NCI-H187 treated with DMSO at 0.1 percent for 48 hours (cell line): ENCODE measurements at places on chromosomes 5 and 9.
A peak's percentile ranks its signal among the peaks of the same experiment; 100 is the strongest.

- DNase-seq = no peak
These were observed 145.4 kb upstream of the NREP start for GRCh38 chr5:111902436-111902835.

DNA sequence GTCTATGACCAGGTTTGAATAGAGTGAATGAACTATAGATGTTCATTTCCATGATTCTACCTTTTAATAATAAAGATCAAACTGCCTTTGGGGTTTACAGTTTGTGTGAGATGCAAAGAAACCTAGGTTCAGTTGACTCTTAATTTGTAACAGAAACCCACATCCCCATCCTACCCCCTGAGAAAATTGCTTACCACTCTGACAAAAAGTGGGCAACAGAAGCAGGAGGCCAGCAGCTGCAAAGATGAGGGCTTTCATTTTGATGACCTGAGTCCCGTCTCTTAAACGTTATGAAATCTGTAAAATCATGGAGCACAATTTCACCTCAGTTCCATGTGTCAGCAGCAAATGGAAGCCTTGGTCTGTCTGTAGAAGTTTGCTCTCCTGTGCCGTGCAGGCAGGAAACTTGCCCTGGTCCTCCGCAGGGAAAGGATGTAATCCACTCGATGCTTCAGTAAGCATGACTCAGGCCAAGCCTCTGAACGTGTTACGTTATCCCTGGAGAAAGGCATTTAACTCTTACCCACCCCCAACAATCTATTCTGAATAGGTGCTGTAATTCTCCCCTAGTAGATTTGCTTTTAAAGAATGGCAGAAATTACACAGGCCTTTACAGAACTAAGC, at the start of gene F2RL2:
F2RL2 (minus strand) TSS at position 431 of the 624 bp plus-strand sequence; CDS start at position 258, 173 bp downstream.
- DNase-seq = no peak

DNA sequence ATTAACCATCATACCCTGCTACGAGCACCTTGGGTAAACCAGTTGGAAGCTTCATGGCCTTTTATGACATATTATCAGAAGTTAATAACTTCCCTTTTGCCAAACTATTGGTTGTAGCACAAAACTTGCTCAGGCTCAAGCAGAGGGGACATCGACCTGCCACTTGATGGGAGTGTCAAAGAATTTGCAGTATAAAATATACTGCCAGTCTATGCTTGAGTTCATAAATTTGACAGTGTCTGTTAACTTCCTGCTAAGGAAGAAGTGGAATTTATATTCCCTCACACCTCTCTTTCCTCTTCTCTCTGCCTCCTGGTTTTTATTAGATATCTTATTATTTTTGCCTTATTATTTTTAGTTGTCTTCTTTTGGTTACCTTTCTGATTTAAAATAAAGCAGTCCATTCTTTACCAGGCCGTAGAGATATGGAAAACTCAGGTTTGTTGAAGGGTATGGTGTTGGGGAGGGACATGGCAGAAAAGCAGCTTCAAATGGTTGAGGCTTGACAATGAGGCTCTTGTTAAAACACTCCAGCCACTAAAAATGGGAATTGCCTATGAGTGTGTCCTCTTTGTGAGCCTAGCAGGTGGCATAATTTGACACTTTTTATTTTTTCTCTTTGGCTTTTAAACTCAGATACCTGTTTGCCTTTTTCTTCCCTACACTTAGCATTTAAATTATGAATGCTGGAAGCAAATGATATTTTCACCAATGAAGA, 298.0 kb downstream of the DOCK8 start:
- DNase-seq = peak; percentile 69

DNA sequence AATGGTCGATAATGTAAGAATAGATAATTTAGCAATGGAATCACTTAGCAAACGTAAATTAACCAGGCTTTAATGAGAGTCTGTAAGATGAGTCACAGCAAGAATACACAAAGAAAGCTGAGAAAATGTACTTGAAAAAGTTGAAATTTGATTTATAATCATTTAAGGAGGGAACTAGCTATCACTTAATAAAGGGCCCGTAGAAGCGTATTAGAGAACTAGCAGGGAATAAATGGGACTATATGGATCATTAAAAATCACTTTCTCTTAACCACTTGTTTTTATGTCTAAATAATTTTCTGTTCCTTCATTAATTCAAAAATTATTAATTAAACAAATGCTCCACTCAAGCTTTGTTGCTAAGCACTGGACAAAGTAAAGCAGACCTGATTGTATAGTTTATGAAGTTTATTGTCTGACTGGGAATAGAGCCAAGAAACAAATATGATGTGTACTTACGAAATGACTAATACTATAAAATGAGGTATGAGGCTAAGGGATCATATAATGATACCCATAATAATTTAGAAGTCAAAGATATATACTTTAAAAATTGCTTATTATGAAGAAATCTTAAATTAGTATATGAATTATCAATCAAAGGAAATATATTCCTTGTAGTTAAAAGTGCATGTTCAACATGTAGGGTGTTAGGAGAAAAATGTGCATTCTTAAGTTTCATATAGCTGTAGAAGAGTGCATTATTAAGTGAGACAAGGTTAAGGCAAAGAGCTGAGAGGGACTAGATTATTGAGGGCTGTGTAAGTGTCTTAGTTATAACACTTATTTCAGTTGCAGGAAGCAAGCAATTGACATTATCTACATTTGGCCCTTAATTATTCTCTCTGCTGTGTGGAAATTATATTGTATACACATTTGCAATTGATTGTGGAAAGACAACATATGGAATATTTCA, 196.8 kb downstream of the PRDM9 start:
- DNase-seq = no peak

DNA sequence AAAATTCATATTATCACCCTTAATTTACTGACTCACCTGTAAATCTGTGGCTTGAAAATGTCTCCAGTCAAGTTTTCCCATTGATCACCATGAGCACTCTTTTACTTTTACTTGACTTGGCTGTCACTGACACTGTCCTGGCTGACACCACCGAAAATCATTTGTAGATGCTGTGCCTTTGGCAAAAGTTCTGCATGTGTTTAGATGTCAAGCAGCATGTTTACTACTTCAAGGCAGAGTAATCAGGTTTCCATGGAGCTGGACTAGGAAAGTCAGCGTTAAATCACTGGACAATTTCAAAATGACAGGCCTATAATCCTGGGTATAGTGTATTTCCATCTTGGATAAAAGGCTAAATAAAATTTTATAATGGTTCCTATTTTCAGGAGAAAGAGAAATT, 1530.6 kb upstream of the CDH6 start:
- DNase-seq = no peak

GRCh38 chr5:159426694-159427093, 96.4 kb upstream of the IL12B start:
- DNase-seq = no peak

DNA sequence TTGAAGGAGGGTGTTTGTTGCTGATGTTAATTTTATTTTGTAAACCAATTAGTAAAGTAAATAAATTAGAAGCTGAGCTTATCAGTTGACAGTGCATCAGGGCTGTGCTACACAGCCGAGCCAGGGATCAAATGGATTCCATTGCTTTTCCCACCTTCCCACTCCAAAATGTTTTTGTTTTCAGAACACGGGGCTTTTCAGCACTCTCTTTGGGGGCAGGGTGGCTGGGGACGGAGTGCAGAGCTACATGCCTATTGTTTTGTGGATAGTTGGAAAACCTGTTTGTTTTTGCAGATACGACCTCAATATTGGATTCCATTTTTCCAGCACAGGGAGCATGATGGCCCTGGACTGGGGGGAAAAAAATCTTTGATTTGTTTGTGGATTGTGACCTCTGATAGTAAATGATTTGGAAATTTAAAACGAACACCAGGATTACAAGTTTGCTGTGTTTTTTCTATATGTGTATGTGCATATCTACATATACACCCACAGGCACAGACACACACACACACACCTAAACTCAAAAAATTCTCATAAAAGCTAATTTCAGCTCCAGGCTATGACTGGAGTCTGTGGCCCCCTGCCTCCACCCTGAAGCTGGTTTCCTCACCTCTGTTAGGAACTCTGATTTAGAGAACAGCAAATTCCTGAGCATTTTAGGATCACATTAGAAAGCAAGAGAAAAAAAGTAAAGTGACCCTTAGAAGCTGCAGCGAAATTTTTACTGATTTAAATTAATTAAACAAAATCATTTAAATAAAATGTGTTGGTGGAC, 371.7 kb upstream of the IRX2 start:
- no peak for DNase-seq

GRCh38 chr5:3456121-3456681, 139.4 kb upstream of the IRX1 start:
- no peak for DNase-seq

GRCh38 chr9:128150594-128151308, 1.5 kb downstream of the LCN2 start:
- no peak for DNase-seq

DNA sequence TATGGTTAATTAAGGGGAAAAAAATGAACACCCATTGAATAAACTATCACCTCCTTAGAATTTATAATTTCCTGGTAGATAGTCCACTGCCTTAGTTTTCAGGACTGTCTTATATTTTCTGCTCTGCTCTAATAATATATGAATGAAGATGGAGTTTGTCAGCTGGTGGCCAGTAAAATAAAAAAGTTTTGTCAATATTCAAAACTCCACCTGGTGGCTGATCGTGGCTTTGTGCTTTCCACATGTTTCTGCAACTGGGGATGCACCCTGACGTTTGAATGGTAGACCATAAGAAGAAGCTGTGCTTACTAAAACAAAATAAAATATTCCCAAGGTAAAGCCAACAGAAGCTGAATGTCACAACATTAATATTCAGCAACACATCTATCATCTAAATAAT, 286.6 kb upstream of the IZUMO3 start:
- DNase-seq = no peak

DNA sequence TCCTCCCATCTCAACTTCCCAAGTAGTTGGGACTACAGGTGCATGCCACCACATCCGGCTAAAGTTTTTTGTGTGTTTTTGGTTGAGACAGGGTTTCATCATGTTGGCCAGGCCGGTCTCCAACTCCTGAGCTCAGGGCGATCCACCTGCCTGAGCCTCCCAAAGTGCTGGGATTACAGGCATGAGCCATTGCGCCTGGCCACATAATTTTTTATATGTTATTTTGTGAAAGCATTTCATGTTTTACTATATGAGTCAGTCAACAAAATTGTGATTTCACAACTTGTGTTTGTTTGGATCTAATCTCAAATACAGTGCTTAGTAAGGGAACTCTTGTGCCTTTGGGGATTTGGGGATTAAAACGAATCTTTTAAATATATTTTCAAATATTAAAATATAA, 20.0 kb upstream of the FAM120AOS start:
- DNase-seq = no peak

GRCh38 chr5:180436275-180436674, 57.9 kb upstream of the CNOT6 start:
- DNase-seq = no peak

GRCh38 chr5:170470808-170471404, 32.9 kb upstream of the KCNIP1 start:
- no peak for DNase-seq

DNA sequence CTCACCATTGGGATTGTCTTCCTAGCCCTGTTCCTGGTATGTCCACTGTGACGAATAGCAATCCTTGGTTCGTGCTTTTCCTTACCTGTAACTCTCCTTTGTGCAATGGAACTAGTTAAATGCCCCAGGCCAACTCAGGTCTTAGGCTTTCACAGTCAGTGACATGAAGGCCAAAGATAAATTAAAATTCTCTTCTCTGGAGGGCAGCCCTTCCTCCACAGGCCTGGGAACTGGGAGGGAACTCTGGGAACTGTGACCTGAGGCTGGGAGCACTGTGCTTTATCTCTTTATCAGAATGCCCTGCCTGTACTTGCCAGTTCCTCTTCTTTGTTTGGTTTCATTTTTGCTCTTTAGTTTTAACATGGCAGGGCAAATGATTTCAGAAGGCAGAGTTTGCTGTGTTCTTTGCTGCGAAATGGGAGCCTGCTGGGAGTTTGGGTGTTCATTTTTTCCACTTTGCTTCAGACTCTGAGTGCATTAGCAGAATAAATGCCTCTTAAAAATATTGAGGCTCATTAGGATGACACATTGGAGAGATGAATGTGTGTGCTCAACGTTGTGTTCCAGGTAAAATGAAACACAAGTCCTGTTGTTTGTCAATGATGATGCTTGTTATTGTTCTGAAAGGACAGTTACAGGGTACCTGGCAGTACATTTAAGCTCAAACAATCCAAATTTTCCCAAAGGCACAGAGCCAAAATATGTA, 118.1 kb downstream of the NUDT12 start:
- no peak for DNase-seq

- no peak for DNase-seq
These were observed 20.5 kb downstream of the ERAP2 start for GRCh38 chr5:96896806-96897205.

DNA sequence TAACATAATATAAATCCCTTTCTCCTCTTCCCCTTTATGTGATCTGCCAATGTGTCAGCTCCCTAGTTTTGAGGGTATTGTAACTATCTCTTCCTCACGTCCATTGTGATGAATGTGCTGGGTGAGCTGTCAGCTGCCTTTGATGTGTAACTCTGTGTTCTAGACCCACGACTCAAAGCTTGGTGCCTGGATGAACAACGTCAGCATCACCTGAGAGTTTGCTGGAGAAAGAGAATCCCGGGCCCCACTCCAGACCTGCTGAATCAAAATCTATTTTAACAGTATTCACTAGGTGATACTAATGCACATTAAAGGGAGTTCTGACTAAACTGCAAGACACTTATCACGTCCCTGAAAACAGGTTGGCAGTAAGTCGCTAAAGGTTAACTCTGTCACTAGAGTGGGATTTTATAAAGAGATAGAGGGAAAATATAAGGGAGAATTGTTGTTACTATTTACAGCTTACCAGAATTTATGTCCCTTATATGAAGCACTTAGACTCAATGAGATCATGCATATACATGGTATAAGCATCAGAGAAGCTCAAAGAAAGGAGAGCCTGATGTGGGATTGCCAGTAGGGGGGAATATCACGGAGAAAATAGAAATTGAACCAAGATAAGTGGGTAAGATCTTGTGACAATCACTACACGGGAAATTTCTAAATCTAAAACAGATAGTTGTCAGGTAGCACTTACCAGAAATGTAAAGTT, 423.8 kb upstream of the SLC30A5 start:
- no peak for DNase-seq

DNA sequence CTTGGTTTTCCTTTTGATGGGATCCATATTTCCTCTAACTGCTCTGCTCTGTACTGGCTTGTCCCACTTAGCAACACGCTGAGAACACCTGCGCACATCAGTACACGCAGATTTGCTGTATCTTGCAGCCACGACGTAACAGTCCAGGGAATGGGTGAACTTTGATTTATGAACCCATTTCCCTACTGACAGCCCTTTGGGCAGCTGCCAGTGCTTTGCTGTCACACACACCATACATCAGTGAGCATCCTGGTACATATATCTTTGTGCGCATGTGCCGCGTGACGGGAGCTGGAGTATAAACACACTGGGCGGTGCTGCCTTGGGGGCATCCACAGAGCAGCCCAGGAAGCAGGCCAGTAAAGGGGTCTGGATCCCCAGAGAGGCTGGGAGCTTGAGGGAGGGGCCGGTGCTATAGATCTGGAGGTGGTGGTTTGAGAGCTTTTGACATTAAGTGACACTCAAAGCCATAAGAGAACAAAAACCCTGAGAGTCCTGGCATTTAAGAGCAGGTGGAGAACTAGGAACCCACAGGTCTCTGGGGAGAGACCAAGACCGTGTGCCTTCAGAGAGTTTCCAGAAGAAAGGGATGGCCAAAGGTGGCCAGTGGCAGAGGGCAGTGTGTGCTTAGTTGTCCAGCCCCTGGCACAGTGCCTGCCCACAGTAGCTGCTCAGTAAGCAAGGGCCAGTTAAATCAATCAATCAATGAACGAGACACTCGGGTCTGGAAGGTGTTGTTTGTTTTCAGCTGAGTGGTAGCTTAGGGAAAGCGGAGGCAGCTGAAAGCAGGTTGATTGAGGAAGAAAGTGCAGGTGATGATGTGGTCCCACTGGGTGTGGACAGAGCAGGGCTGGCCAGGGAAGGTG, 53.7 kb downstream of the LMX1B start:
- DNase-seq = peak; percentile 11
